Mammary epithelial cell (primary cell): ENCODE measurements at places on chromosomes 6 and 20.

- no peak for DNase-seq
Observed at GRCh38 chr20:32707691-32708581, 34.2 kb upstream of the C20orf203 start.

DNA sequence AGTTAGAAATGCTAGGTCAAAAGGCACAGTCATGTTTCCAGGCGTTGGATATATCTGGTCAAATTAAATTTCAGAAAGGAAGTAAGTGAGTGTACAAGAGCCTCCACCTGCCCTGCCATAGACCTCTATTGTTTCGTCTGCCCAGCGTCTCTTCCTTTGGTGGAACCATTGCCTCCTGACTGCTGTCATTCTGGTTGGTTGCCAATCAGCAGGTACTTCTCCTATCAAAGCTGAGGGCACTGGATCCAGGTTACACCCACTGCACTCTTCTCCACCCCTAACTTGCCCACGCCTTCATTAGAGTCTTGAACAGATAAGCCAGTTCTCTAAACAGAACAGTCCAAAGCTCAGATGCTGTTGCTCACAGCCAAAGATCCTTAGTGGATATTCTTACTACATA, 2.6 kb upstream of the WFDC5 start:
- DNase-seq = no peak

DNA sequence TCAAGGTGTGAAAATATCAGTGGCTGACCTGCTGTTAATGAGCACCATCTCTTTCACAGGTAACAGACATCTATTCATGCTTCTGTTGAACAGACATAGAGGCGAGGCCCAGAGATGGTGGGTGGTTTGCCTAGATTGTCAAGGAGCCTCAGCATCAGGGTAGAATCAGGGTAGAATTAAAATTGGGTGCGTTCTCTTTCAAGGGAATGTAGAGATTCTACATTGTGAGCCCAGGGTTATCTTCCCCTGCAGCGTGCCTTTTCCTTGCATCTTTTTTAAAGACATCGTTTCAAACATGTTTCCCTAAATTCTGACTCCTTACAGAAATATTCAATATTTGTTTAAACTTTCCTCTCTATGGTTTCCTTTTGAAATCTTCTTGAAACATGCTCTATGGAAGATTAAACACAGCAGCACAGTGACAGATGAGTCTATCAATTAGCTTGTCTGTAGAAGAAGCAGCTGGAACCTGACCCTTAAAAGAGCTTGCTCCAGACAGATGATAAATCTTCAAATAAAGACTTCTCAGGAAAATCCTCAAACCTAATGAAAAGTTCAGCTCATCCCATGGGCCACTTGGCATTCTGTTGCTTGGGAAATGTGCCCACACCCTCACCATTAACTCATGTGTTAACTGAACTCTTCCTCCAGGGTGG, 119.8 kb downstream of the IPCEF1 start:
- DNase-seq = no peak

DNA sequence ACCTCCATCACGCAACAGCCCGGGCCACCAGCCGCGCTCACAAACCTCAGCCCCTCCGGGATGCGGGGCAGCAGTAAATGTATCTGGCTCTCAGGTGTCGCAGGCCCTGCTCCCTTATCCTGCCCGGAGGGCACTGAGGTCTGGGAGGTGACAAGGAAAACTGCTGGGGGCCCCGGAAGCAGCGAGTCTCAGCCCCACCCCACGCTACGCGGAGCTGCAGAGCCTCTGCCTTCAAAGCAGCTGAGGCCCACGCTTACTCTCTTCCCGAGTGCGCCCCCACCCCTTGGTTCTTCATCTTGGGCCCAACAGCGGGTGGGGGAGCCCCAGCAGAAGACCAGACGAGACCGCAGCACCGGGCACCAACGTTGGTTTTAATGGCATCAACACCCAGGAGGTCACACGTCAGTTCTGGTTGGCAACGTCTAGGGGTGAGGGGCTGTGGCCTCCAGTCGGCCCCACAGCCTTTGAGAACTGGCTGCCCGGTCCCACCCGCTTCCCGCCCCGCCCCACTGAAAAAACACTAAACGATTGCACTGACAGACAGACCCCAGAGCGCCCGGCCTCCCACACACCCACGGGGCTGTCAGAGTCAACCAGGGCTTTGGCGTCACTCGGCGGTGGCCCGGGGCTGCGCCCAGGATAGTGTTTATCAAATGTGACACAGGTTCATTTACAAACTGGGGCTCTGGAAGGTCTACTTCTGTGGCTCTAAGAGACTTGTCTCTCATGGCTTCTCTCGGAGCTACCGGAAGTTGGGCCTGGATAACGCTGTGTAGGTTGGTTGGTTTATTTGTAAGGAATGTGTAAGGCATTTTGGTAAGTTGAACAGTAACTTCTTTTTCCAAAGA, 43.7 kb downstream of the DSTN start:
- no peak for DNase-seq

GRCh38 chr20:61818746-61819573, 246.7 kb downstream of the TAF4 start:
- DNase-seq = no peak
